ENCODE measurements at places on chromosomes 7 and 10.

GRCh38 chr7:29565224-29565630 is 1.6 kb downstream of the PRR15 start:
- no peak for DNase-seq

DNA sequence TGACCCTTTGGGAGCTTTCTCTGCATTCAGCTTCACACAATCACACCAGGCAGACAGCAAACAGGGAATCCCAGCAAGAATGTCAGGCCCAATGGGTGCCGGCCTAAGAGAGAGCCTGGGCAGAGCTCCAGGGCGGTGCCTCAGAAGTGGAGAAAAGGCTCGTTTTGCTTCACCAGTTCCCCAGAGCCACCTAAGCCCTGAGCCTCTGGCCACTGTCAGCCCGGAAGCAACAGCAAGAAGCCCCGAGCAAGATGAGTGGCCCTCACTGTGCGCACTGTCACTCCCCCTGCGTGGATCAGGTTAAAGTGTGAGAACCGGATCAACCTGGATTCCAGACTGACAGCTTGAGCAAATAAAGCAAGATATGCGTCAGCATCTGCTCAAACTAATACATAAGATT is 14.7 kb downstream of the CNPY1 start:
- no peak for DNase-seq

DNA sequence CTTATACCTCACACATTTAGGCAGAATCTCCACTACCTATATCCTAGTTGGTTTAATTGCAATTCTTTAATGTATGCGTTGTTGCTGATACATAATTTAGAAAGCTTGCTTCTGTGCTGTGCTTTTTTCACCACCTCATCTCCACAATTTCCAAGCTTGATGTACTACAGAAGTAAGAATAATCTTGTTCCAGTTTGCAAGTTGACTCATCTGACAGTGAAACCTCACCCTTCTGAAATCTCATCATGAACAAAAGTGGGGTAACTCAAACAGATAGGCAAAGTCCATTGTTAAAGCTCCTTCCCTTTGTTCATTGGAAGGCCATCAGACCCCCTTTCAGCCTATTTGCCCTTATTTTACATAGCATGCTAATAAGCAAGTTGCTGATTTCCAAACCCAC is 13.6 kb downstream of the EIF4EBP2 start:
- DNase-seq: no peak

GRCh38 chr7:55018361-55019190 is at the start of gene EGFR:
EGFR (plus strand) TSS chr7:55019017; CDS start chr7:55019278, 261 bp downstream.
- no peak for DNase-seq

DNA sequence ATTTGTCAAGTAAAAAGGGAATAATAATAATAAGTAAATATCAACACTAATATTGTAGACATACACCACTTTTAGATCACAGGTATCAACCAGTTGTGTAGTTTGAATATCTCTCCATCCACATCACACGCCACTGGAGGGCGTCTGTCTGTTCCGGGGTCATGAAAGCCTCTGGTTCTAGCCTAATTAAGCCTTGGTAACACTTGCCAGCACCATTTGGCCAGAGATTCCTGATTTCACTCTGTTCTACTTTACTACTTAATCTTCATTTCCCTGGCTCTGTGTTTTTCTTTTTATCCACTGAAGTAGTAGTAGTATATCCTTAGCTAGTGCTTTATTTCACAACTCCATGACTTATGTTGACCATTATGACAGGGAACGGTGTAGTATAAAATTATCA is 285.6 kb upstream of the POM121L12 start:
- DNase-seq: no peak

GRCh38 chr7:2637505-2638223 is 5.9 kb downstream of the TTYH3 start:
- DNase-seq: no peak

DNA sequence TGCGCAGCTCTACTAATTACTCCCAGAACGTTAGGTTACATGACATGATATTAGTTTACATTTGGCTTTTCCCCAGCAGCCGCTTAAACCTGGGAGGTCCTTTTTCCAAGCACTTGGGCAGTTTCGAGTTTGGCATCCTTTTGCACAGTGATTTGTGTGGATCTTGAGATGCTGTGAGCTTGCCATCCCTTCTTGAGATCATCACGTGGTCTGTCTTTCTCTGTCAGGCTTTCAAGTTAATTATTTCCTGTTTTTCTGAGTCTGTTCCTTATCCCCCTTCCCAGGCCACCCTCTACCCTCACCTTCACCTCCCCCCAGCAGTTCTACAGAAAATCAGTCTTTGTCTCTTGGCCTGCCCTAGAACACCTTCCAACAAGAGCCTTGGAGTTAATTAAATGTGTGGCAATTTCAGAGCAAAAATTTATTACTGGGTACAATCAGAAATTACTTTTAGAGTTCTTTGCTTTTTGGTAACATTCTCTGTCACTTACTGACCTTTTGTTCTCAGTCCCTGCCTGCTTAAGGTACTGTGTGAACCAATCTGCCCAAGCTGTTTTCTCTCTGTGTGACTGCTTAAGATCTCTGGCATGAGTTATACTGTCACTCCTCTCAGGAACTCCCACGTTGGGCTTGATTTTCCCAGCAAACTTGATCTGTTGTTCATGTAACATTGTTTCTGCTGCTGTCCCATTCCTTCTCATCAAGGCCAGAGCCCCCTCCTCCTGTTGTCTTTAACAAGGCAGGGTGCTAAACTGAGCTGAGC is 3.1 kb upstream of the SLF2 start:
- no peak for DNase-seq

DNA sequence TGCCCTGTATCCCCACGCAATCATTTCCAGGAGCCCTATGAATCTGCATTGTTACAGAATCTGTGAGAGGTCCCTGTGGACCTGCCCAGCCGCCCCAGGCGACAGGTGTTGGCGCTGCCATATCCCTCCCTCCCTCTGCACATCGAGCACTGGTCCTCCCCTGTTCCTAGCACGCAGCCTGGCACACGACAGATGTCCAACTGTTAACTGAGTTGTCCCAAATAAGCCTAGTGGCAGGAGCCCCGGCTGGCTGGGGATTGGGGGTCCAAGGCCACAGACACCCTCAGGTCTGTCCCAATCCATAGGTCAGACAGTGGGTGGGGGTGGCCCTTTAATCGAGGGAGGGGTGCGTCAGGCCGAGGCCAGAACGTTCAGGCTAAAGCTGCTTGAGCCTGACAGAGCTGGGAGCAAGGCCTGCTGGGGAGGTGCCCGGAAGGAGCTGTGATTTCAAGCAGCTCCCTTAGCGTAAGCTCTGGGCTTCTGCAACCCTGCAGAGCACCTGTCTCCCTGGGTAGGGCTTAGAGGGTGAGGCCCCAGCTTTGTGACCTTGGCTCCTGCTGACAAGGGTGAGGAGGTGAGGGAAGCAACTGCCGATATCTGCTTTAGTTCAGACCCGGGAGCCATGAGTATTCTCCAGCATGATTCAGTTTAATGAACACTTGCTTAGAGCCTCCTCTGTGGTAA is 40.1 kb downstream of the ADRA2A start:
- DNase-seq: no peak

DNA sequence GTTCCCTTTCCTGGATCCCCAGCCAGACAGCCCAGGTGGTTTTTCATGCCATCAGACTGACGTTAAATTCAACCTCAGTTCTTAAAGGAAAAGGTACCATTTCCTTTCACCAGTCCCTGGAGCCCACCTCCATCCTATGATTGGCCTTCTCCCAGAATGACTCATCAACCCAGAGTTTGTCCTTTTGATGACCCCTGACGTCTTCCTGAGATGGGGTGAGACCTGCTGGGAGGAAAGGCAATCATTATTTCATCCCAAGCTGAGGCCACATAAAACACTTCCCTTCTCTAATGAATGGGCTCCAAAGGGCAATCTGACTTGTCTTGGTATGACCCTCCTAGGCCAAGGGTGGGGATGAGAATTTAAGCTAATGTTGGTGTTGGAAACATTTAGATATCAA is 750.7 kb downstream of the SUGCT start:
- no peak for DNase-seq

- DNase-seq: no peak
Observed at GRCh38 chr10:62451611-62451975, 77.4 kb downstream of the ZNF365 start.

DNA sequence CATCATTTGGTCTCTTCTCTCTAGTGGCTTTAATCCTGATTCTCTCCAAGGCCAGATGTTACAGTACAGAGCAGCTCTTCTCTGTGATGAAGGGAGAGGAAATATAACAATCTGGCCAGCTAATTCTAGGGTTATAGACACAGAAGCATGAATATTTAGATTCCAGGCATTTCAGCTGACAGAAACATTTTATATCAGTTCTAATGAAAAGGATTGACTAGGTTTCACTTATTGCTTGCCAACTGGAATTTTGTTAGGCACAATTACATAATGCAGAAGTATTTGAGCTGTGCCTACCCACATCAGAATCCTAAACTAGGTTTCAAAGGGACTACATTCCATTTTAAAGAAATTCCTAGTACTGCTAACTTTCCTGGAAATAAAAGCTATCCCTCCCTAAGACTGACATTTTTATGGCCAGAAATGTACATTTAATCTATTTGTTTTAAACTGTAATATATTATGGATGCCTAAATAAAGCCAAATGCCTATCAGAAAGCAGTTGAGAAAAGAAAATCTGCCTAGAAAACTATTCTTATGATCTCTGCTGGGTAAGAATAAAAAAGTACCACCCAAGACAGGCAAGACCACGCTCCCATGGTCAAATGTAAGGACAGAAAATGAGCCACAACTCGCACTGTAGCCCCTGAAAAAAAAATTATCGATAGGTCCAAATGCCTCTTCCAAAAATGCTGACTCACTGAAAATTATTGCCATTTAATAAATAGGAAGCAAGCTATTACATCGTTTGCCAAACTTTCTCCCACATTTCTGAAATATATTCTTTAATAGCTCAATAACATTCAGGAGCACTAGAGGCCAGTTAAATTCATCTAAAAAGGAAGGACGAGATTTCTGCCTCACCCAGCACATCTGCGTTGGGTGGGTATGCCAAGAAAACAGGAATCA is 498.1 kb downstream of the KCNMA1 start:
- no peak for DNase-seq

DNA sequence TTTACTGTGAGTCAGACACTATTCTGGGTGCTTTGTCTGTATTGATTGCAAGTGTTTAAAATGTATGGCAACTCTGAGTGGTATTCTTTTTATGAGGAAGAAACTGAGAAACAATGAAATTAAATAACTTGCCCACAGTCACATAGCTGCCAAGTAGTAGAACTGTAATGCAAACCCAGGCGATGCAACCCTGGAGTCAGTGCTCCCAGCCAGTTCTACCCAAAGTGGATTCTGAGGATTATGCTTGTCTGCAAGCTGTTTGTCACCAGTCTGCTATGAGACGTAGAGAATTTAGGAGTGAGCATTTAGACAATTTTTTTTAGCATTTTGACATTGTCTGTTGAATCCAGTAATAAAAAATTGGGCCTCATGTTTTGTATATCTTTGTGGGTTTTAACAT is 306.0 kb upstream of the LRGUK start:
- no peak for DNase-seq

- DNase-seq: no peak
Observed at GRCh38 chr7:95059842-95060313, 152.5 kb downstream of the PPP1R9A start.

DNA sequence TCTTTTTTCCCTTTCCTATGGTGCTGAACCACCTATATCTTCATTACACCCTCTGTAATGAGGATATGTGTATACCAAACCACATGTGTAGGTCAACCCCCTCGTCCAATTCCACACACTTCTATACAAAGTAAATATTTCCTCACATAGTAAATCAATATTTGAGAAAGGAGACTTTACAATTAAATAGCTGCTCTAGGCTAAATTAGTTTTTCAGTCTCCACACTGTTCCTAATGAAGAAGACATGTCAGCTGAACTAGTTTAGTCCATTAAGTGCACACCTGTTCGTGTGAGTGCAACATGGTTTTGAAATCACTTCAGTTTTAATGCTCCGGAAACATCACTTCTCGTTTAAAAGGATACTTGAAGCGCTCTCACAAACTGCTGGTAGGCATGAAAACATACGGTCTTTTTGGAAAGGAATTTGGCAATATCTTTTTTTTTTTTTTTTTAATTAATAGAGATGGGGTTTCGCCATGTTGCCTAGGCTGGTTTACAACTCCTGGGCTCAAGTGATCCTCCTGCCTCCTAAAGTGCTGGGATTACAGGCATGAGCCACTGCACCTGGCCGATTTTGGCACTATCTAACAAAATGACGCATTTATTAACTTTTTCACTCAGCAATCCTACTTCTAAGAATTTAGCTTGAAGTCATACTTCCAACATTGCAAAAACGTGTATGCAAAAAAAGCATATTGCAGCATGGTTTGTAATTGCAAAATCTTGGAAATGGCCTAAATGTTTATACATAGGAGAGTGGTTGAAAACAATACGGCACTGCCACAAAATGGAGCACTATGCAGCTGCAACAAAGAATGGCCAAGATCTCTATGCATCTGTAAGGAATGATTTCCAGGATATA is 2.1 kb upstream of the XRCC2 start:
- no peak for DNase-seq

GRCh38 chr7:77444123-77444522 is 28.0 kb upstream of the GSAP start:
- no peak for DNase-seq

DNA sequence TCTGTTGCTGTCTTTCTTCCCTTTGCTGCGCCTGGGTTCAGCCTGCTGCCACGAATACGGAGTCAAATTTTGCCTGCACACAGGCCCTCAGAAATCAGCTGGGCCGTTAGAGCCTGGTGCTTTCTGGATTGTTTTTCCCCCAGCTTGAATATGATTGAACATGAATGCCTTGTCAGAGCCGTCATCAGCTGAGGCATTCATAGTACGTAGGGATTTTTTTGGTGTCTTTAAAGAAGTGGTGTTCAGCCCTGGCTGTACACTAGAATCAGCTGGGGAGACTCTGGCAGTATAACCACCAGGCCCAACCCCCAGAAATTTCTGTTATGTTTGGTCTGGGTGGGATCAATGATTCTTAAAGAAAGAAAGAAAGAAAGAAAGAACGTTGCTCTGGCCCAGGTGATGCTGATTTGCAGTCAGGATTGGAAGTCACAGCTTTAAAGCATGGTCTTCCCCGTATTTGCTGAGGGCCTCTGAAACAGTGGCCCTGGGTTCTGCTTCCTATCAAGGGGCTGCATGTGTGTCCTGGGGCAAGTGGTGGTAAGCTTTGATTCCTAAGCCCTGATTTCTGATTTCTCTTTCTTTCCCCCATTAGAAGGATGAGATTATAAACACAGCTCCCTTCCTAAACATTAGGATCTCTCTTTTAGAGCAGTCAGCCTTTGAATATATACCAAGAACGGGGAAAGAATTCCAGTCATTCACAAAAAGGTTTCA is 24.7 kb downstream of the NUB1 start:
- DNase-seq: no peak

GRCh38 chr7:95545007-95545615 is 51.2 kb downstream of the PDK4 start:
- DNase-seq: no peak

- DNase-seq: no peak
Observed at GRCh38 chr7:121833991-121834390, 39.0 kb upstream of the PTPRZ1 start.

DNA sequence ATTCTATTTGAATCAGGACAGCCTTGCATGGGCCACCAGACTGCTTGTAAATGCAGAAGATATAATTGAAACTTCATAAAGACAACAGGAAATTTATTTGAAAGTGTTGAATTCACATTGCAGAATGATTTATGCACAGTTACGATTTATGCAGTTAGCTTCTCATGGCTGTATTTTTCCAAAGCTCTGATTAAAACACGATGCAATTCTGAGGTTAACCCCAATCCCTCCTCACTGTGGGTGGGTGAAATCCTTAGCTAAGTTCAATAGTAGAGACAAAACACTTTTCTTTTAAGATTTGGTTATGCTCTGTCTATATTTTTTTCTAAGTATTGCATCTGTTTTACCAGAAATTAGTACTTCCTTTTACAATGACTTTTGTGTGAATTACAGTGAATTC is 728.8 kb upstream of the IGFBP3 start:
- DNase-seq: no peak

Data from CD4-positive, alpha-beta T cell treated with Interleukin-15 for 4 hours (primary cell).